ENCODE measurements at places on chromosomes 12 and 14.

DNA sequence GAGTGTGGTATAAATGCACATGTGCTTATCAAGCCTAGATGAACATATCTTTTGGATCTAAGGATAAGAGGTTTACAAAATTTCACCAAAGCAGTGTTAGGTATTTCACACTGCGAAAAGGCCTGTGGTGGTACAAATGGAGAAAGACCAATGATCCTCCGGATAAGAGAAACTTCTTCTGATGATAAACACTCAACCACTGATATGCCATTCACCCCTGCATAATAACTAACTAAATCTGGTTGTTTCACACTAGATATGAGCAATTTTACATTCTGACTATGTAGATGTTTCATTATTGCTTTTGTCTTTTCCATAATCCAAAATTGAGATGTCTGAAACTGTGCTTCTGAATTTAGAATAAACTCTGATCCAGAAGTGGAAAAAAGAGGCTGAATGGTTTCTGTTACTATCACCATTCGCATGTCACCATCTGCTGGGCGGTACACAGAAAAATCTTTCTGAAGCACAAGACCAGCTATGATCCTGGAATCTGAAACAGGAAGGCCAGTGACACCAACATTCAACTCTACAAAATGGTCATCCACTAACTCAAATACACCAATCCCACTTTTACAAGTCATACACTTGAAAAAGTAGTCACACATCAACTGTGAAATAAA lies 1.3 kb downstream of the BBS10 start:
- no peak for DNase-seq

- no peak for DNase-seq
These were observed 844 bp downstream of the GLTP start for GRCh38 chr12:109879351-109880042.

GRCh38 chr14:75280831-75281653 lies 2.4 kb downstream of the FOS start:
- DNase-seq = no peak

GRCh38 chr12:108117163-108117849 lies 11.8 kb upstream of the WSCD2 start:
- DNase-seq = no peak

GRCh38 chr12:32583534-32583933 lies 95.6 kb upstream of the DNM1L start:
- no peak for DNase-seq

DNA sequence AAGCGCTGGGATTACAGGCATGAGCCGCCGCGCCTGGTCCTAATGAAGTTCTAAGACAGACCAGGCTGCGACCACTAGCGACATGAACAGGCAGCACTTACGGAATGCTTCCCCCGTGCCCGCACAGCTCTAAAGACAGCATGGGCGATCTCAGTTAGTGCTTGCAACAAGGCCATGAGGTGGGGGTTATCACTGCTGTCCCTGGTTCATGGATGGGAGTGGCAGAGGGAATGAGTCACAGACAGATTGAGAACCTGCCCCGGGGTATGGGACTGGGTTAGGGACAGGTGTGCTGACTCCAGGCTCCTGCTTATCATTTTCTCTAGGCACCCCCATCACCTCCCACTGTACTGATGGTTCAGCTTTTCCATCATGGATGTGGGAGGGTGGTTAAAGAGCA lies 160.9 kb downstream of the VRK1 start:
- DNase-seq = no peak

- DNase-seq = no peak
These were observed 133.4 kb downstream of the RFLNA start for GRCh38 chr12:124428136-124428791.

GRCh38 chr14:23093991-23094665 lies 808 bp downstream of the ACIN1 start:
- DNase-seq = no peak

DNA sequence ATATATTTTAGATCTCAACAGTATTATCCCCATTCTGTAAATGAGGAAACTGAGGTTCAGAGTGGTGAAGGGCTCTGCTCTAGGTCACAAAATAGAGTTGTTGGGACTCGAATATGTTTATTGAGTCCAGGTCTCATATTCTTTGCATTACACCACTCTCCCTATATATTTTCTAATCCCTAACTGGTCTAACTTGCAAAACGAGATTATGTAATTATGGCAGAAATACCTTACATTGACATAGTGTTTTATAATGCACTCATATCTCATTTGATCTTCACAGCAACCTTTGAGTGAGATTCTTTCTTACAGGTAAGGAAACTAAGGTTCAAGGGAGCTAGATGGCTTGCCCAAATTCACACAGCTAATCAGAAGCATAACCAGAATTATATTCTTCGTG lies 106.9 kb upstream of the LRIG3 start:
- DNase-seq = no peak

- DNase-seq = no peak
These were observed 494.3 kb downstream of the CCER1 start for GRCh38 chr12:90460681-90461080.

DNA sequence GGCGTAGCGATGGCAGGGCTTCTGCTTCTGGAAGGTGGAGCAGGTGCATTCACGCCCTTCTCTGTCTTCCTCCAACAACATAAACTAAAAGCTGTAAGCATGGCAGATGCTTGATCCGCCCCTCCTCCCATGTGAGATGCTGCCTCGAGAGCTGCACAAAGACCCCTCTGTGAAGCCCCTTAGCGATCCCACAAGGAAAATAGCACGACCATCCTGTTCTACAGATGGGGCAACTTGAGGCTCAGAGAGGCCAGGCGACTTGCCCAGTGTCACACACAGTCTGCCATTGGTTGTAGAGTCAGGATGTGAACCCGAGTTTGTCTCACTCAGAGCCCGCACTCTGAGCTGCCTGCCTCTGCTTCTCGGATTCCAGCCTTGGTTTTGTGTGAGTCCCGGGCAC lies 144.4 kb downstream of the SCARB1 start:
- no peak for DNase-seq

GRCh38 chr12:111597831-111598636 lies 1.1 kb downstream of the ATXN2 start:
- no peak for DNase-seq

DNA sequence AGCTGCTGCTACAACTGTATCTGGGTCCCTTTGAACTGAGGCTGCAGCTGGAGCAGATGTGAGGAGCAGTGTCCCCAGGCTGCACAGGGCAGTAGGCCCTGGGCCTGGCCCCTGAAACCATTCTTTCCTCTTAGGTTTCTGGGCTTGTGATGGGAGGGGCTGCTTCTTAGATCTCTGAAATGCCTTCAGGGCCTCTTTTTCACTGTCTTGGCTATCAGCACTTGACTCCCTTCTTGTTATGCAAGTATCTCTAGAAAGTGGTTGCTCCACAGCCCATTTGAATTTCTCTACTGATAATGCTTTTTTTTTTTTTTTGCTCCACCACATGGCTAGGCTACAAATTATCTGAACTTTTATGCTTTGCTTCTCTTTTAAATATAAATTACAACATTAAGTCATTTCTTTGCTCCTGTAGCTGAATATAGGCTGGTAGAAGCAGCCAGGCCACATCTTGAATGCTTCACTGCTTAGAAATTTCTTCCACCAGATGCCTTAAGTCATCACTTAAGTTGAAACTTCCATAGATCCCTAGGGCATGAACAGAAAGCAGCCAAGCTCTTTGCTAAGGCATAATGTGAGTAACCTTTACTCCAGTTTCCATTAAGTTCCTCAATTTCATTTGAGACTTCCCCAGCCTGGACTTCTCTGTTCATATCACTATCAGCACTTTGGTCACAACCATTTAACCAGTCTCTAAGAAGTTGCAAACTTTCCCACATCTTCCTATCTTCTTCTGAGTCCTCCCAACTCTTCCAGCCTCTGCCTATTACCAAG lies 41.1 kb downstream of the ACSM4 start:
- DNase-seq = no peak

- no peak for DNase-seq
These were observed 35.9 kb upstream of the WNK1 start for GRCh38 chr12:716506-716905.

DNA sequence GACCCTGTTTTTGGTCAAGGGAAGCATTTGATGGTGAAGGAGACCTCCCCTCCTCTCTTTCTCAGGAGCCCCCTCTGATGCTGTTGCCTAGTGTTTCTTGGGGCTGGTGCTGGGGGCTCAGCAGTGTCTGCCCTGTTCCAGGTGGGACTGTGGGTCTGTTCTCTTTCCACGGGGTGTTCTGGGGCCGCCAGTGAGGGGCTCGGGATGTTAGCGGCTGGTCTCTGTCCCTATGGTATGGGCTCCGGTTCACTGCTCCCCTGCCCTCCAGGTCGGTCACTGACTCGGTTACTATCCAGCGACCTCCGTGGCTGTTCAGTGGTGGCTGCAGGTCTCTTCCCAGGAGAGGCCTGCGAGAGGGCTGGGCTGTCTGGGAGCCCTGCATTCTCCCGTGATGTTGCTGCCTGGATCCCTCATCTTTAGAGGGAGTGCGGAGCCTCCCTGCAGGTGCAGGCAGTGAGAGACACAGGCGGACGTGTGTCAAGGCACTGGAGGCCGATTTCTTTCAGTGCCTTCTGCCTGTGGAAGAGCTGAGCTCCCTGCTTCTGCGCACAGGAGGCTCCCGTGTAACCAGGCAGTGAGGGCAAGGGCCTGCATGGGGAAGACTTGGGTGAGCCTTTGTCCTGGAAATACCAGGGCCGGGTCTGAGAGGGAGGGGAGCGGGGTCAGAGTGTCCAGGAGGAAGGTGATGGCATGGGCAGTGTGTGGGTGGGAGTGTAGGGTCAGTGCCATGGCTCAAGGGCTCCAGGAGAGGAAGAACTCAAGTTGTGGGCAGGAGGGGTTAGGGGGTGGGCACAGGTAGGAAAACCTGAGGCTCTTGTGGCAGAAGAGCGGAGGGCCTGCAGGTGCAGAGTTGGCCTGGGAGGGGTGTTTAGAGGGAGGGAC lies 362.6 kb downstream of the TMEM121 start:
- DNase-seq = no peak

- DNase-seq = no peak
These were observed 26.7 kb downstream of the ST8SIA1 start for GRCh38 chr12:22307811-22308210.

DNA sequence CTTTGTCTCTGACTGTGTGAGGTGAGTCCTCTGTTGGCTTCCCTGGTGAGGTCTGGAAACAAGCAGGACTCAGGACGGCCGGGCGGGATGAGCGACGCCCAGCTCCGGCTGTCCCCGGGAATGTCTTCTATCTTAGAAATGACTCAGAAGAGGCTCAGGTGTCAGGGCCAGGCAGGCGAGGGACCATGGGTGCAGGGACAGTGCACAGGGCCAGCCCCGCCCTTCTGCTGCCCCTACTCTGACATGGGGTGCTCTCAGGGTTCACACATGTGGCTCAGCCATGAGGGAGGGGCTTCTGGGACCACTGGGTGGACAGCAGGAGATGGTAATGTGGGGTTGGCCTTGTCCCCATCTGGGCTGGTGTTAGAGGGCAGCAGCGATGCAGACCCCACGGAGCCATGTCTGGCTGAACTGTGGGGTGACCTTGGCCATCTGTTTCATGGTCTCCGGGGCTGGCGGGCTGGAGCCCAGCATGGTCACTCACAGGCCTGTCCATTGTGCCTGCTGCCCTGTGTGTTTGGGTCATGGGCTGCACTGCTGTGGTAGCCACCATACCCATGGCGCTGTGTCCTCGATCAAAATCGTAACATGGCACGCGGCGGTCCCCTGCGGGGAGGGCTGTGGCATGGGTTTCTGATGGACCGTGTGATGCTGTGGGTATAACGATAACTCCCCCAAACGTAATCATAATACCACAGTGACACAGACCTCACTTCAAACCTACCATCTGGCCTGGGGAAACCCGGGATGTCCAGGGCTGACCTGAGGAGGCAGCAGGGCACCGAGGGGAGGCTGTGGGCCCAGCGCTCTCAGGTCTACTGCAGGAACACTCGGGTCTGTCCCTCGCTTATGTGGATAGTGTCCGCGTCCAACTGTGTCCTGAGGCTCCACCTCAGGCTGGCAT lies 368.8 kb downstream of the TMEM121 start:
- no peak for DNase-seq

GRCh38 chr12:102726686-102727085 lies 190.4 kb downstream of the PAH start:
- no peak for DNase-seq

DNA sequence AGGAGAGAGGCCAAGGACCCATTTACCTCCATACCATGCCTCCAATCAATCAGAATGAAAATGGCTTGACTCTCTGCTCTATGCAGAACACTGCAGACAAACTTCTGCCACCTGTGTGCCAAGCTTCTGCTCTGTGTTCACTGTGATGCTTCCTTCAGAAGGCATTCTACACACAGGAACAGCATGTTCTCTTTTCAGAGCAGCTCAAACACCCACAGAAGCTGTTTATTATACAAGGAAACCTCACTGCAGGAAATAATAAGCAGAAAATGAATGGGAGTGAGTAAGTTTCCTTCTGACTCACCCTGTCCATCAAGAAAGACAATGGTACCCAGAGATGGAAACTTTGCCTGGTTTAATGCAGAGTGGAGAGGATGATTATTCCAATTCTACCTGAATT lies 2.4 kb upstream of the ESR2 start:
- no peak for DNase-seq

GRCh38 chr12:57552306-57552651 lies 2.4 kb downstream of the KIF5A start:
- DNase-seq = no peak

- DNase-seq = no peak
These were observed 1.0 kb downstream of the CACNA2D4 start for GRCh38 chr12:1917172-1918070.

DNA sequence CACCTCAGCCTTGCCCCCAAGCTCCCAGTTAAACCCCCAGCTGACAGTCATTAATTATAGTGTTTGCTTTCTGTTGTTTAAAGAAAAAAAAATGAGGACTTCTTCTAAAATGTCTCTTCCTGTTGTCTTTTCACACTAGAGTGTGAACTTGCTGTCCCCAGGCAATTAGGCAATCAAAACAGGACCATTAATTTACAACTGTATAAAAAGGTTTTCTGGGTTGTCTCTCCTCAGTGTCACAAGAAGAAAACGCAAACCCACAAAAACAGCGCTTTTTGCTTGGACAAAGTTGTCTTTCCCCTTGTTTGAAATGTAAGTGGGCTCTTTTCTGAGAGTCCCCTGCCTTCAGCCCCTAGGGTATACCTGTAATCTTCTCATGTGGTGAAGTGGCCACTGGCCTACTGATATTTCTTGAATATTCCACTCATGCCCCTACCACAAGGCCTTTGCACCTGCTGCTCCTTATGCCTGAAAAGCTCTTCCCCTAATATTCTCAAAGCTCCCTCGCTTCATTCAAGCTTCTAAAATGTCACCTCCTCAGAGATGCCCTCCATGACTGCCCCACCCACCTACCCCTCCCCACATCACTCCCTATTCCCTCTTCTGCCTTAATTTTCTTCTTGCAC lies 158.9 kb upstream of the PWP1 start:
- no peak for DNase-seq

GRCh38 chr12:117098361-117099217 lies 627 bp downstream of the TESC start:
- no peak for DNase-seq
